ENCODE measurements at places on chromosomes 2 and 18.
A peak's percentile ranks its signal among the peaks of the same experiment; 100 is the strongest.

DNA sequence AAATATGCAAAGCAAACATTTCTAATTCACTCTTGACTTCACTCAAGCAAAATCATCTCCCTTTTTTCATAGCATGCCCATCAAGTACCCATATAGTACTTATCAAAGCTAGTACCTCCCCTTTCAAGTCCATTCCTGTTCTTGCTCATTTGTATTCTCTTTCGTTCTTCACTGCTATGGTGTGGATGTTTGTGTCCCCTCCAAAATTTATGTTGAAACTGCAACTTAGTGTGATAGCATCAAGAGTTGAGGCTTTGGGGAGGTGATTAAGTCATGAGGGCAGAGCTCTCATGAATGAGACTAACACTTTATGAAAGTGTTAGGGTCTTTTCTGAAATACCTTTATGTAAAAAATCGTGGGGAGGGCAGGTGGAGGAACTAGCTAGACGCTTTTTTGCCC, 52.9 kb downstream of the RNU4ATAC start:
- DNase-seq, result no peak

DNA sequence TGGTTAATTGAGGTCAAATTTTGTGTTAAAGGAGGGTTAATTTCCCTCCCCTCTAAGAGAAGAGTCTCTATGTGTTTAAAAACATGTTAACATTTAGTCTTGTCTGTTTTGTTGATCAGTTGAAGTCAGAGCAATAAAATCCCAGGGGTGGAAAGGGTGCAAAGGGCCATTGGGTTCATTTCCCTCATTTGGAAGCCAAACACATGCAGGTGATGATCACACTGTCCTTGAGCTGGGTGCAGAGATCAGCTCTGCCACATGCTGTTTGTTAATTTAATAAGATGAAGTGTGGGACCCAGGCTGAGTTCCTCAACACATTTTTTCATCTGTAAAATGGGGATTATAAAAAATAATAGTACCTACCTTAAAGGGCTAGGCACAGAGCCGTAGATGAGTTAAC, 260.9 kb downstream of the LPIN1 start:
- no peak for DNase-seq

- peak; percentile 25 for DNase-seq
Observed at GRCh38 chr2:26035090-26035743, 1.3 kb downstream of the RAB10 start.

- DNase-seq, result no peak
Observed at GRCh38 chr2:54287532-54287931, 31.5 kb upstream of the TSPYL6 start.

GRCh38 chr2:168611896-168612650, 156.0 kb downstream of the CERS6 start:
- DNase-seq, result no peak

DNA sequence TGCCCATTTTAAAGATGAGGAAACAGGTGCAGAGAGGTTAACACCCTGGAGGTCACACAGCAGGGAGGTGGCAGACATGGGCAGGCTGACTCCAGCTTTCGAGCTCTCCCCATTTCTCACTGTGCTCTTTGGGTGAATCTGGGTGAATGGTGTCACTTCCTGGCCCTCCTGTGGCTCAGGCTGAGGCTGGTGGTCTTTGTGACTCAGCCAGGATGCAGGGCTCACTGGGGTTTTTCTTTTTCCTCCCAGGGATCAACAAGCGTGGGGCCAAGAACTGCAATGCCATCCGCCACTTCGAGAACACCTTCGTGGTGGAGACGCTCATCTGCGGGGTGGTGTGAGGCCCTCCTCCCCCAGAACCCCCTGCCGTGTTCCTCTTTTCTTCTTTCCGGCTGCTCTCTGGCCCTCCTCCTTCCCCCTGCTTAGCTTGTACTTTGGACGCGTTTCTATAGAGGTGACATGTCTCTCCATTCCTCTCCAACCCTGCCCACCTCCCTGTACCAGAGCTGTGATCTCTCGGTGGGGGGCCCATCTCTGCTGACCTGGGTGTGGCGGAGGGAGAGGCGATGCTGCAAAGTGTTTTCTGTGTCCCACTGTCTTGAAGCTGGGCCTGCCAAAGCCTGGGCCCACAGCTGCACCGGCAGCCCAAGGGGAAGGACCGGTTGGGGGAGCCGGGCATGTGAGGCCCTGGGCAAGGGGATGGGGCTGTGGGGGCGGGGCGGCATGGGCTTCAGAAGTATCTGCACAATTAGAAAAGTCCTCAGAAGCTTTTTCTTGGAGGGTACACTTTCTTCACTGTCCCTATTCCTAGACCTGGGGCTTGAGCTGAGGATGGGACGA, 13.2 kb downstream of the ITM2C start:
- peak; percentile 66 for DNase-seq

DNA sequence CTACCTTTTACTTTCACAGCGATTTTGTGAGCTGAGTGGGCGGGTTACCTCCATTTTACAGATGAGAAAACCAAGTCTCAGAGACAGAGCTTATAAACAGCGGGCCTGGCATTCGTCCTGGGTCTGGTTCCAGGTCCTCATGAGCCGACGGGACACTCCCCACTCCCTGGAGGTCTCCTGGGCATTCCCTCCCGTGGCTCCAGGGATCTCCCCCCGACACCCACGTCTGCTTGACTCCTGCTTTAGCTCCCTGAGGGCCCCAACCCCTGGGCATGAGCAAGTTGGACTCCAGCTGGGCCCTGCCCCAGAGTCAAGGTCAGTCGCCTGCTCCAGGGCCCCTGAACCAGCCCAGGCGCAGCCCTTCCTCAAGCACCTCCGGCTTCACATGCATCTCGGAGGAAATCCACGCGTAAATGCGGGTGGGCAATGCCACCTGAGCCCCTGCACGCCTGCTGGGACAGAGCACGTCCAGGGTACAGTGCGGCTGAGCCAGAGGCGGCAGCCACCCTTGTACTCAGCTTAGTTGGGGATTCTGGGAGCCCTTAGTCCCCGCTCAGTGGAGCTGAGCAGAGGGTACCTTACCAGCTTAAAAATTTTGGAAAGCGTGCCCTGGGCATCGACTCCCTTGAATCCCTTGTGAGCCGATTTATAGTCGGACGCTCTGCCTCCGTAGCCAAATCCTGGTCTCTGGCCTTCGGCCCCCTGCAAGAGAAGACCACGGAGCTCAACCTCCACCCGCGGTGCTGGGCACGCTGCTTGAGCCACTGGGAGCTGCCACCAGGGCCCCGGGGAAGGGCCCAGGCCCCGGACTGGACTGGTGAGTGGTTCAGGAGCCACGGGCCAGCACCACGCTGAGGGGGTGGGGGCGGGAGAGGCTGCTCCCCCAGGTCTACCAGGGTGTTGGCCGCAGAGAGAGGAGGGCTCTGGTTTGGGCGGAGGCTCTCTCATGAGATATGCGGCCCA, 148.1 kb downstream of the MBP start:
- DNase-seq, result peak; percentile 16

All from activated T-cell treated with anti-CD3 and anti-CD28 coated beads, Interleukin-2, amount 50 U/mL, for 48 hours (primary cell).